ENCODE measurements at places on chromosomes 11 and 22. TPM values are rescaled to one million over a fixed set of nuclear protein-coding genes. Genes with fewer than 3 reads are reported as not detected.

Gene GAS2
- total RNA-seq, result 7.7 TPM

Gene SCN4B
- 2.3 TPM for total RNA-seq

Gene OR2D2
- not detected for total RNA-seq

Gene CDCA5
- total RNA-seq, result 0.49 TPM

Gene CD3D
- total RNA-seq, result 0.95 TPM

Gene OR56A5
- total RNA-seq, result not detected

Gene RGL4
- not detected for total RNA-seq

GRCh38 chr11:22467741-22468140, 129.6 kb downstream of the SLC17A6 start:
- no peak overlapping the region for H3K27ac ChIP-seq
- no peaks in the 10 kb centered on the region for H3K4me1 ChIP-seq
- H3K36me3 ChIP-seq, result no peaks in the 10 kb centered on the region
- H3K27me3 ChIP-seq, result no peaks in the 10 kb centered on the region
- no peak for DNase-seq
- no peak overlapping the region for H3K4me3 ChIP-seq

DNA sequence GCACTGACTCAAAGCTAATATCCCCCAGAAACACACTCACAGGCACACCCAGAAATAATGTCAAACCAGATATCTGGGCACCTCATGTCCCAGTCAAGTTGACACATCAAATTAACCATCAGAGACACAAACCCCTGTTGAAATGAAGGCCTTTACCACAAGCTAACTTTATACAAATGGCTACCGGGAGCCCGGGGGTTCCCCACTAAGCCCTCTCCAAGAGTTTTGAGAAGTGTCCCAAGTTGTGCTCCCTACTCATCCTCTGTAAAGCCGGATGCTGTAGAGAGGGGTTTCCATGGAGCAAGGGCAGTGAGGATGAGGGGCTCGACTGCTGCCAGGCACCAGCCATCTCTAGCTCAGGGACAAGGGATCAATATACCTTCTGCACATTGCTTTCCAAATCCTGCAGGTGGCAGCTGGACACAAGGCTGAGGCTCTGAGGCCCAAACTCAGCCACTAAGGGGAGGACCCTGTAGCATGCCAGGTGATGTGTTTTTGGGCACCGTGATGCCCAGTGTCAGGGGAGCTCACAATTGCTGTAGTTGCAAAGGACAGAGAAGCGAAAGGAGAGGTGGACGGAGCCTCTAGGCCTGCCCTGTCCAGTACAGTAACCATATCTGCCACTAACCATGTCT, 145.7 kb downstream of the TTC17 start:
- H3K4me3 ChIP-seq, result no peak overlapping the region
- H3K4me1 ChIP-seq, result no peaks in the 10 kb centered on the region
- H3K27me3 ChIP-seq, result no peaks in the 10 kb centered on the region

- peaks cover 4% of the 10 kb centered on the region for H3K36me3 ChIP-seq
- no peaks in the 10 kb centered on the region for H3K4me1 ChIP-seq
- H3K27ac ChIP-seq, result peak overlapping the region; percentile 31
- H3K4me3 ChIP-seq, result no peak overlapping the region
- no peak for DNase-seq
Observed at GRCh38 chr11:3781423-3781822, 15.9 kb downstream of the NUP98 start.

- no peak for DNase-seq
- H3K4me3 ChIP-seq, result no peak overlapping the region
- H3K27ac ChIP-seq, result no peak overlapping the region
- H3K27me3 ChIP-seq, result peaks cover 3% of the 10 kb centered on the region
- H3K4me1 ChIP-seq, result no peaks in the 10 kb centered on the region
Observed at GRCh38 chr22:26168330-26168851, 871 bp upstream of the SEZ6L start.

DNA sequence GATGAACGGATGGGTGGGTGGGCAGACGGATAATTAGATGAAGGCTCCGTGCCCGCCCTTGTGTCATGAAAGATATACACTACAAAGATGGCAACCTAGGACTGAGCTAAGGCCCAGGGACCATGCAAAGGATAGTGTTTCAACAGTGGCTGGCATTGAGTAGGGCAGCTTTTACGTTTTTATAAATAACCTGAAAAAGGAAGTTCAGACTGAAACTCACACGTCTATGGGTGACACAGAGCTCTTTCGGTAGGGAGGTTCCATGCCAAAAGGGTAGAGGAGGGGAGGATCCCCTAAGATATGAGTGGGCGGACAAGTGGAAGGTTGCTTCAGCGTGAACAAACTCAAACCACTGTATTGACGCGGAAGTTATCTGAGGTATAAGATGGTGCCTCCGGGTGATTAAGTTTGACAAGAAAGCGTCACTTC, 90.5 kb downstream of the UBASH3B start:
- H3K27me3 ChIP-seq, result no peaks in the 10 kb centered on the region
- DNase-seq, result no peak
- H3K4me3 ChIP-seq, result no peak overlapping the region
- H3K36me3 ChIP-seq, result no peaks in the 10 kb centered on the region

- no peaks in the 10 kb centered on the region for H3K4me1 ChIP-seq
- no peak for DNase-seq
- no peak overlapping the region for H3K4me3 ChIP-seq
Observed at GRCh38 chr11:59216641-59217564, 4.2 kb upstream of the MPEG1 start.

Data from pancreas (tissue), 10 donors.